Naive thymus-derived CD8-positive, alpha-beta T cell (primary cell): ENCODE measurements at places on chromosomes 2 and 18.

DNA sequence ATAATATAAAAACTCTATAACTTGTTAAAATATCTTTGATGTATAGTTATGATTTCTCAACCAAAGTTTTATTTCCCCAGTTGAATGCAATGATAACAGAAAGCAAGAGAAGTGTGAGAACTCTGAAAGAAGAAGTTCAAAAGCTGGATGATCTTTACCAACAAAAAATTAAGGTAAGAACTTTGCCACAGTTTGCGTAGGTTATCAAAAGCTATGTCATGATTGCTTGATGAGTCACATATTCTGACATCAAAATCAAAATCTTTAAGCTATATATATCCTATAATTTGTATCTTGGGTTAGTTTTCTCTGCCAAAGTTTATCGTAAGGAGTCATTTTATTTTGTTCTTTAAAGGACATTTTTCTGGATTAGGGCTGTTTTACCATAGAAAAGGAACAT, 35.0 kb downstream of the NDC80 start:
- DNase-seq, result peak; percentile 53
- peak overlapping the region; percentile 94 for H3K27ac ChIP-seq

DNA sequence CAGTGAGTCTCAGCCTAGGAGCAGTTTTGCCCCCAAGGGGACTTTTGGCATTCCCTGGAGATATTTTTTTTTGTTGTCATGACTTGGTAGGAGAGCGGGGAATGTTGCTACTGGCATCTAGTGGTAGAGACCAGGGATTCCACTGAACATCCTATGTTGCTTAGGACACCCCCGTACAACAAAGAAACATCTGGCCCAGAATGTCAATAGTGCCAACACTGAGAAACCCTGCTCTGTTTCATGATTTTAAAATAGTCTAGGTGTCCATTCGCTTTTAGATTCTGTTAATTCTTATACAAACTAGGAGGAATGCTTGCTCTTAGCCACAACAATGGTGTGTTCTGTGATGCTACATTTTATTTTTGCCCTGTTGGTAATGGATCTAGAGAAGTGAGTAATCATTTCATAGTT, 225.8 kb upstream of the SIX3 start:
- no peak overlapping the region for H3K27ac ChIP-seq
- H3K27me3 ChIP-seq, result no peaks in the 10 kb centered on the region
- peaks cover 5% of the 10 kb centered on the region for H3K36me3 ChIP-seq
- H3K4me3 ChIP-seq, result no peak overlapping the region

- H3K27me3 ChIP-seq, result peaks cover under 1% of the 10 kb centered on the region
- no peak overlapping the region for H3K4me3 ChIP-seq
- no peak for DNase-seq
Observed at GRCh38 chr18:22483407-22483806, 65.7 kb upstream of the CTAGE1 start.

DNA sequence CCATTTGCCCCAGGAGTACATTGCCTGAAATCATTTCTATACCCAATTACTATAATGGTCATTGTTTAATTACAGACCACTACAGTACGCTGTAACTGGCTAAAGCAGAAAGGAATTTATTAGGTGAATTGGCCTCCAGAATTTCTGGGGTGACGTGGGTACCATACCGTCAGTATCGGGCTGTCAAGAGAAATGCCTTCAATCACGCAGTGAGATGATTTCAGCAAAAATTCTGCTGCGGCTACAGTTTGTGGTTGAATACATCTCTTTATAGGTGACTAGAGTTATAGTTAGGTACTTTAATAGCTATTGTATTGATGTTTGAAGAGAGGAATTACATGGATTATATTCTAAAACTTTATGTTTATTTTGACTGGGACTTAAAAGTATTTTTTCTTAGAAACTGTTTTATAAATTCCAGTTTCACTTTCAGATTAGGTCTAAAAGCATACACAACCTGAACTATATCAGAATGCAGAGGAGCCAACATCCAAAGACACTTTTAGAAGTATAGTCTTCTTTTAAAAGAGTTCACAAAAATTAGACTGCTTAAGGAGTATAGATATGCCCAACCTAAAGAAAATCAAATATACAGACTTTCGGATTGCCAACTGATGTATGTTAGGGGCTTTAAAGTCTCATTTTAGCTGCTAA, 128.4 kb downstream of the TTC27 start:
- H3K36me3 ChIP-seq, result peaks cover 67% of the 10 kb centered on the region
- H3K27ac ChIP-seq, result peak overlapping the region; percentile 44
- H3K27me3 ChIP-seq, result no peaks in the 10 kb centered on the region
